ENCODE measurements at places on chromosomes 1 and 21.

GRCh38 chr1:68331117-68331865 is 99.0 kb upstream of the WLS start:
- DNase-seq, result no peak

GRCh38 chr1:145711213-145711651 is 4.1 kb upstream of the PDZK1 start:
- DNase-seq, result no peak

DNA sequence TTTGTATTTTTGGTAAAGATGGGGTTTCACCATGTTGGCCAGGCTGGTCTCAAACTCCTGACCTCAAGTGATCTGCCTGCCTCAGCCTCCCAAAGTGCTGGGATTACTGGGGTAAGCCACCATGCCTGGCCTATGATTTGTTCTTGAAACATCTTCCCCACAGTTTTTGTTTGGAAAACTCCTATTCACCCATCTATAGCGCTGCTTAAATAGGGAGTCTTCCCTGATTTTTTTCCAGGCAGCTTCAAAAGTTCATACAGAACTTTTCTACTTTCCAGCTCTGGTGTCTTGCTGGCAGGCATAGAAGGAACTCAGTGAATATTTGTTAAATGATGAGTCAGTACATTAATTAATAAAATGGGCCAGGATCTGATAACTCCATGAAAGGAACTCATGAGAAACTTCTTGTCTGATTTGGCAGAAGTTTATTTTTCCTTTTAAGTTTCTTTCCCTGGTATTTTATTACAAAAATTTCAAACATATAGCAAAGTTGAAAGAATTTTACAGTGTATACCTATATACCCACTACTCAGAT is 33.0 kb upstream of the TTC22 start:
- DNase-seq, result no peak

GRCh38 chr1:80468356-80468755 is 1332.4 kb upstream of the ADGRL2 start:
- no peak for DNase-seq

DNA sequence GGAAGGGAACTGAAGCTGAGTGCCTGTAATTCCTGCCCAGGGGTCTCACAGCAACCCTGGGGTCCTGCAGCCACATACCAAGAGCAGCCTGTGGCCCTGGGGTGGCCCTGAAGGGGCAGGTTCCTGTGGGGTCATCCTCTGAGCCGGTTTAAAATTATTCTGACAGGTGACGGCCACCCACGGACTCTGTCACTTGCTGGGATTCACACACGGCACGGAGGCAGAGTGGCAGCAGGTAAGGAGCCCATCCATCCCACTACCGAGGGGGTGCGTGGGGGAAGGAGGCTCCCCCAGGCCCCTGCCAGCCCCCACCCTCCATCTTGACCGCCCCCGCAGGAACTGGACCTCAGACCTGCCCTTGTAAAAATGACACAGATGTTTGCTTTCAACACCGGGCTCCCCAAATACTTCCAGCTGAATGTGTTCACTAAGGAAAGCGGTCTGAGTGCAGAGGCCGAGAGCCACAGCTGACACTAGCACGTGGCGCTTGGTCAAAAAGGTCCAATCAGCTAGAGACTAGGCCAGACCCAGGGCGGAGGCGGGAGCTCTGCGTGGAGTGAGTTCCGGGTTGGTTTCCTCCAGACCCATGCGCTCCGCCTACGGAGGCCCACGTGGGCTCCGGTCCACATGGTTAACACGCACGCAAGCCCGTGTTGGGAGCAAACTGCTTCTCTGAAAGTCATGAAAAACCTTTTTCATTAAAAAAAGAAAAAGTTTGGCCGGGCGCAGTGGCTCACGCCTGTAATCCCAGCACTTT is 10.0 kb downstream of the YBEY start:
- DNase-seq, result peak; percentile 36

DNA sequence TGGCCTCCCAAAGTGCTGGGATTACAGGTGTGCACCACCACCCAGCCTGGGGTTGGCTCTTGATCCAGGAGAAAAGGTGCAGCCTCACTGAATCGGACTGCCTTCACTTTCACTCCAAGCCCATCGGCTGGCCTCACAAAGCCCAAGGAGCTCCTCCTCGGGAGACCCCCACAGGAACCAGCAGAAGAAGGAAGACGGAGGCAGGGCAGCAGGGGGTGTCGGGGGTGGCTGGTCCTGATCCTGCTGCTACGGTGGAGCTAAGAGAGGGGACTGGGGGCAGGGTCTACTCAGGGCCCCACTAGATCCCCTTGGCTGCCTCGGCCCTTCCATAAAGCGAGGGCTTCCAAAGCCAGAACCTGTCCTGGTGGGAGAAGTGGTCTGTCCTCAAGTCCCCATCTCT is 93.9 kb downstream of the STUM start:
- DNase-seq, result no peak

GRCh38 chr1:92951141-92951582 is 10.1 kb downstream of the DIPK1A start:
- peak; percentile 54 for DNase-seq

GRCh38 chr21:38797470-38797869 is 8.3 kb upstream of the ETS2 start:
- DNase-seq, result no peak

DNA sequence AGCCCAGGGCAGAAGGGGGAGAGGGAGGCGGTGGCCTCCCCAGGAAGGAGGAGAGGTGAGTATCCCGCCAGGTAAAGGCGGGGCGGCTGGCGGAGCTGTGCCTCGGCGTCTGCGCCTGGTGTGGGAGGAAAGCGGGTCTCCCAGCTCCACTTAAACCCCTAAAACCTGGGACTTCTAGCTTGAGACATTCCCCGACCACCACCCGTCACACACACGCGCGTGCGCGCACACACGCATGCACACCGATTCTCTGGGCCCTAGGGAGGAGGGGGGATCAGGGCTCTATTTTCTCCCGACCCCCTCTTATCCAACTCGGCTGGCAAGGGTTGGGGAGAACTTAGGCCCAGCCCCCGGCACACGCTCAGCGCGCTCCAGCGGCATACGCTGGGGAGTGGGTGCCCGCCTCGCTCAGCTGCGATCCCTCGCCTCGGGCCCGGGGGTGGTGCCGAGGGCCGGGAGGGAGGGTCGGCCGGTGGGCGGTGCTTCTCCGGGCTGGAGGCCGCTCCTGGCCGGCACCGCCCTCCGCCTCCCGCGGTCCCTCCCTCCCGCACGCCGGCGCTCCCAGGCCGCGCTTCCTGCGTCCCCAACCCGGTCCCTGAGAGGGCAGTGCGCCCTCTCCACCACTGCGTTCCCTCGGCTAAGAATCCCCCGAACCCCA is at the start of gene TMEM51:
TMEM51 (plus strand) TSS at position 564 of the 658 bp plus-strand sequence. CDS start 61,341 bp downstream, outside the sequence.
- DNase-seq, result no peak

DNA sequence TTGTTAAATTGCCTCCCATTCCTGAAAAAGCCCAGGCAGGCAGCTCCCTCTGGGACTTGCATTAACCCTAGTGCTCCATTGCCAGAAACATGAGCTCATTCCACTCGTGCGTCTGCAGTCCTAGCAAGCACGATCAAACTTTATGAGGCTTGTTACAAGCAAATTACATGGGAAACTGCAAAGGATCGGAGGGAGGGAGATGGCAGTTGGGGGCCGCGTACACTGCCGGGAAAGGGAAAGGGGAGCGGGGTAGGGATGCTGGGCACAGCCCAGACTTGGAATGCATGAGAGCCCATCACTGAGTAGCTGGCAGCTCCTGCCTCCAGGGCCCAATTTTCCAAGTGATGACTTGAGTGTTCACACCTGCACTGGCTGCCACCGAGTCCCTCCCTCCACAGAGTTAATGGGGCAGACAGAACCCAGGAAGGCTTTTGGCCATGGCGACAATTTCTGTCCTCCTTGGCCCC is 169.9 kb downstream of the BRINP2 start:
- no peak for DNase-seq

DNA sequence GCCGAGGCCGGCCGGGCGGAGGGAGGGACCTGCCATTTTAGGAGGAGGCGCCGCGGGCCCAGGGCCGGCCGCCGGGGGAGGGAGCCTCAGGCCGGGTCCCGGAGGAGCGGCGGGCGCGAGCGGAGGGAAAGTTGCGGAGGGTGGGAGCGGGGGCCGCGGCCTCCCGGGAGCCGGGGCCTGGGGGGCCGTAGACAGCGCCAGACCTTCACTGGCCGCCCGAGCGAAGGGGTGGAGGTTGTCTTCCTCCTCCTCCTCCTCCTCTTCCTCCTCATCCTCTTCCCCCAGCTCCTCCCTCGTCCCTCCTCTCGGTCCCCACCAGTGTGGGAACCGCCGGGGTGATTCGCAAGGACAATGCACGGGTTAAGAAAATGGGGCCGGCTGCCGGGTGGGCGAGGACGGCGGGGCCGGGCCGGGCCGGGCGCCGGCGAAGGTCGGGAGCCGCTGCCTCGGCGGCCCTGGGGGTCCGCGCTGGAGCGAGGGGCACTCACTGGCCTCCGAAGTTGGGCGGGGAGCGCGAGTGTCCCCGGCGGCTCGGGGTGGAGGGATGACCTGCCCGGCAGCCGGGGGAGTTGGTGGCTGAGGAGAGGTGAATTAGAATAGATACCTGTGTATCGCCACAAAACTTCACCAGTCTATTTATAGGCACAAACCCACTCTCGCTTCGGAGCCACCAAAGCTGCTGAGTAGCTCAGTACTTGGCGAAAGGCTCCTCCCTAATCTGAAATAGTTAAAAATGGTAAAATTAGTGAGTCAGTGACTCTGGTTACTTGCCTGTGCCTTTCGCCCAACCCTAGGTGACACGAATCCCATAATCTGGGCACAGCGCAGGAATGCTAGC is 1.3 kb downstream of the DYRK1A start:
- peak; percentile 45 for DNase-seq

DNA sequence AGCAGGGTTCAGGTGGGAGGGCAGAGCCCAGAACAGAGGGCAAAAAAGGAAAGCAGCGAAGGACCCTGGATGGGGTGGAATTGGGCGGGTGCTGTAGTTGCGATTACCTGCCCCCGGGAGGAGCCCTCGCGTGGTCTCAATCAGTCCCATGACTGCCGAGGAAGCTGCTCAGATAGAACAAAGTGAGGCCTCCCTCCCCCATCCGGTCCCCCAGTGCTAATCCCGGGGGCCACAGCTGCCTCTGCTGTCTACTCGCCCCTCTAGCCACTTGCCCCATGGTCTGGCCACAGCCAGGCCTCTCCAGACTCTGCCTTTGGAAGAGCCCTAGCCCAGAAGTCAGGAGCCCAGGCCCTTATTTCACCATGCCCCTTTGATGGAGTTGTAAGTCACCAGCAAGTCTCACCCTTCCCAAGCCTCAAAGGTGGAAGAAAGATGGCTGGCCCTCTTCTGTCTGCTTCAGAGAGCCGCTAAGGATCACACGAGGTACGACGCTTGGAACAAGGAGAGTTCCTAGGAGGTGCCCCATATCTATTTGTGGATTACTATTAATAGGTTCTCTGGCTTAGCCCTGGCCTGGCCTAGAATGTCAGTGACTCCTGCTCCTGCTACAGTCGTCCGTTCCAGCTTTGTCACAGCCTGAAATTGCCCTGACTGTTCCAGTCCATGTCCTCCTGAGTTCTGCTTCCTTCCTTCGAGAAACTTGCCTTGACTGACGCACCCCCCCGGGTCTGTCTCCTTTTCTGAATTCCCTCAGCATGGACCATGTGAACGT is 16.4 kb downstream of the ECHDC2 start:
- peak; percentile 12 for DNase-seq

DNA sequence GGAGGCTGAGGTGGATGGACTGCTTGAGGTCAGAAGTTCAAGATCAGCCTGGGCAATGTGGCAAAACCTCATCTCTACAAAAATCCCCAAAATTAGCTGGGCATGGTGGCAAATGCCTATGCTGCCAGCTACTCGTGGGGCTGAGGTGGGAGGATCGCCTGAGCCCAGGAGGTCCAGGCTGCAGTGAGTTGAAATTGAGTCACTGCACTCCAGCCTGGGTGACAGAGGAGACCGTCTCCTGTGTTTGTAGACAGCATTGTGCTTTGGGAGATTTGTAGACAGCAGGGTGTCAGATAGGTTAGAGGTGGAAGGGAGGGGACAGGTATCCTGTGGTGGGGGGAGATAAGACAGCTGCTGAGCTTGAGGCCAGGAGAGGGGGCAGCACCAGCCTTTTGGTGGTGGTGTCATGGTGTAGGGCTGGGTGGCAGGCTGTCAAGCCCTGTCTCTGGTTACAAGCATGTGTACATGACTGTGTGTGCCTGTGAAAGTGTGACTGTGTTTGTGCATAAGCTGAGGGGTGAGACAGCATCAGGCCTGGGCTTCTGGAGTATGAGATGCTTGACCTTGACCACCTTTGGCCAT is 15.2 kb downstream of the PPFIA4 start:
- DNase-seq, result no peak

DNA sequence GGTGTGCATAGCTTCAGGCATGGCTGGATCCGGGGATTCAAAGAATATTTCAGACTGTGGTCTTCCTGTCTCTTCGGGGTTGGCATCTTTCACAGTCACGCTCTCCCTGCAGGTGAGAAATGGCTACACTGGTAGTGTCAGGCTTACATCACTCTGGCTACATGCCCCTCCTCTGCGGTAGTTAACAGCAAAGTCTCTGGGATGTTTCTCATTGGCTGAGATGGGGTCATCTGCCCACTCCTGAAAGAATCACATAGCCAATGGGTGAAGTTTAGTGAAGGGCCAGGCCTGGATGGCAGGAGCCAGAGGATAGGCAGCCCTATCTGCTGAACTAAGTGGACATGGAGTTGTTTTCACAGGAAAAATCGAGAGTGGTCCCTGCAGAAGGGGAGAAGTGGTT is 356.5 kb downstream of the MATN1 start:
- no peak for DNase-seq

- DNase-seq, result peak; percentile 43
Measured at GRCh38 chr1:202835548-202836072, 24.9 kb downstream of the PCAT6 start.

DNA sequence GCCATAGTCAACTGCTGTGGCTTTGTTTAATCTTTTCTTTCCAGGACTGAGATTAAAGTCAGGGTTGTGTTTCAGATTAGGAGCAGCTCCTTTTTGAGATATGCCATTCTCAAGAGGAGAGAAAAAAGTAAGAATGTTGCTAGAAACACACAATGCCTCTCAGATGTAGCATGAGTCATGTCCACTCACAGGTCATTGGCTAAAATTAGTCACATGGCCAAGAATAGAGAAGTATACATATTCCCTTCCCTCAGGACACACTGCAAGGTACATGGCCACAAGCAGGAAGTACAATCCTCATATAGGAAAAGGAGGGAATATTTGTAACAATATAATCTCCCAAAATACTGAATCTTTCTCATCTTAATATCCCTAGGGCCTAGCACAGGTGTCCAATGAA is 141.9 kb upstream of the PTBP2 start:
- DNase-seq, result no peak

DNA sequence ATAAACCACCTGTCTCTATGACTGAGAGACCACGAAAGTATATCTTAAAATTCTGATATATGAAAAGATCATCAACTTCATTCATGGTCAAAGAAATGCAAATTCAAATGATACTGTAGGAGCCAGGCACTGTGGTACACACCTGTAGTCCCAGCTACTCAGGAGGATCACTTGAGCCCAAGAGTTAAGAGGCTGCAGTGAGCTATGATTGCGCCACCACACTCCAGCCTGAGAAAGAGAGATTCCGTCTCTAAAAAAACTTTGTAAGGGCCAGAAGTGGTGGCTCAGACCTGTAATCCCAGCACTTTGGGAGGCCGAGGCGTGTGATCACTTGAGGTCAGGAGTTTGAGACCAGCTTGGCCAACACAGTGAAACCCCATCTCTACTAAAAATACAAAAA is 17.0 kb downstream of the RERE start:
- no peak for DNase-seq
